ENCODE measurements at places on chromosomes 13 and 19. TPM values are rescaled to one million over a fixed set of nuclear protein-coding genes. Genes with fewer than 3 reads are reported as not detected.

ATP4B gene
- polyA plus RNA-seq: not detected

GRCh38 chr19:29093553-29093908, 119.4 kb downstream of the UQCRFS1 start:
- no peak for DNase-seq
- H3K4me1 ChIP-seq: no peaks in the 10 kb centered on the region
- no peaks in the 10 kb centered on the region for H3K36me3 ChIP-seq
- H3K27ac ChIP-seq: no peak overlapping the region
- H3K4me3 ChIP-seq: no peak overlapping the region
- no peaks in the 10 kb centered on the region for H3K27me3 ChIP-seq

FCER2 gene
- 1.2 TPM for polyA plus RNA-seq

GRCh38 chr19:11261431-11261970, 823 bp downstream of the DOCK6 start:
- H3K4me1 ChIP-seq: no peaks in the 10 kb centered on the region
- peak overlapping the region; percentile 89 for H3K4me3 ChIP-seq
- peak overlapping the region; percentile 77 for H3K27ac ChIP-seq
- no peaks in the 10 kb centered on the region for H3K36me3 ChIP-seq

- peak overlapping the region; percentile 99 for H3K27ac ChIP-seq
- no peaks in the 10 kb centered on the region for H3K27me3 ChIP-seq
- peak; percentile 67 for DNase-seq
- no peaks in the 10 kb centered on the region for H3K4me1 ChIP-seq
- peak overlapping the region; percentile 97 for H3K4me3 ChIP-seq
These were observed 790 bp downstream of the TPM4 start for GRCh38 chr19:16076958-16077611.

SLC10A2 gene
- not detected for polyA plus RNA-seq

DNA sequence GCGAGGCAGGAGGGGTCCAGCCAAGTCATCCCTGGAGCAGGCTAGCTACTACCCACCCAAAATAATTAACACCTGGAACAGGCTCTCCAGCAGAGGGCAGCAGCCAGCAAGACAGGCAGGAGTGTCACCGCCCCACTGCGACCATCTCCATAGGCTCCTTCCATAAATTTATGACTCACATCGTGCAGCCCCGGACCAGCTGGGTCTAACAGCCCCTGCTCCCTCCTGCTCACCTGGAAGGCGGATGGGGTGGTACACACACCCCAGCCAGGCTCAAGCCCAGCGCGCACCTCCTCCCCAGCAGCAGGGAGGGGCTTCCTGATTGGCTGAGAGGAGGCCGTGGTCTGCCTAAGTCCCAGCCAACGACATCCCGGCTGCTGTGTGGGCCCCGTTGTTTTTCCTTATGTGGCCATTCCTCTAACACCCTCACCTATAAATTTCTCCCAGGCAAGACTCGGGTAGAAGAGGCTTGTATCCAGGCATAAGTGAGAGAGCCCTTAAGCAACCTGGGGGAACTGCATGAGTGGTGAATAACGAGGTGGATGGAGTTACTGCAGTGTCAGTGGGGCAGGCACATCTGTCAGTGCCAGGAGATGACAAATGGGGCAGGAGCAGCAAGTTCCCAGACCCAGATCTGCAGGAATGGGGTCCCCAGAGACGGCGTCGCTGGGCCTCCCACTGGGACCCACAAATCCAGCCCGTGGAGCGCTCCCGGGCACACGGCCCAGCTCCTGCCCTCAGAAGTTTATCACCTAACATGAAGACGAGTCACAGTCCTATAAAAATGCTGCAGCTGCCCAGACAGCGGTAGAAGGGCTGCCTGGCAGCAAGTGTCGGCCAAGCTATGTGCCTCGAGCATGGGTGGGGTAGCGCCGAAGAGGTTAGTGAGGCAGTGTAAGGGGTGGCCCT, 43.1 kb downstream of the CEBPG start:
- H3K27ac ChIP-seq: no peak overlapping the region
- peaks cover 3% of the 10 kb centered on the region for H3K36me3 ChIP-seq

GRCh38 chr13:30829145-30829832, 76.8 kb upstream of the MEDAG start:
- no peak for DNase-seq
- no peaks in the 10 kb centered on the region for H3K27me3 ChIP-seq
- no peak overlapping the region for H3K4me3 ChIP-seq
- H3K27ac ChIP-seq: no peak overlapping the region
- H3K4me1 ChIP-seq: peaks cover 13% of the 10 kb centered on the region
- H3K36me3 ChIP-seq: no peaks in the 10 kb centered on the region

PLEKHA4 gene
- 19.3 TPM for polyA plus RNA-seq

GRCh38 chr13:100347968-100348367, 240.6 kb downstream of the GGACT start:
- peaks cover 8% of the 10 kb centered on the region for H3K36me3 ChIP-seq
- no peaks in the 10 kb centered on the region for H3K27me3 ChIP-seq
- no peak overlapping the region for H3K27ac ChIP-seq
- peaks cover 16% of the 10 kb centered on the region for H3K4me1 ChIP-seq

CAPS gene
- polyA plus RNA-seq: 90.2 TPM

DNA sequence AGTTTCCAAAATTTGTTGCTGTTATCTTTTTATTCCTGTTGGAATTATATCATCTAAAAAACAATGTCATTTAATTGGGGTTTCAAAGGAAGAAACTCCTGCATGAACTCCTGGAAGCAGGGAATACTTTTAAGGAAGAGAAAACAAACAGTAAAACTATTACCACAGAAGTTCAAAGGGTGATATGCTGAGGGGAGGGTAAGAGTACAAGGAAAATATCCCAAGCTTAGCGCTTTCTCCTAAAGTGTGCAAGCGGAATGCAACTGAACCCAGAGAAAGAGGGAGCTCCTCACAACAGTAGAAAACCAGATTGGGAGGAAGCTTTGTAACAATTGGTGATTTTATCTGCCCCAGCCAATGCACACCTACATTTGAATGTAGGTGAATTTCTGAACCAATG, 175.1 kb downstream of the NUFIP1 start:
- H3K4me1 ChIP-seq: peaks cover 10% of the 10 kb centered on the region
- H3K4me3 ChIP-seq: no peak overlapping the region
- H3K36me3 ChIP-seq: no peaks in the 10 kb centered on the region
- no peak for DNase-seq
- no peak overlapping the region for H3K27ac ChIP-seq
- no peaks in the 10 kb centered on the region for H3K27me3 ChIP-seq

GRCh38 chr13:27782151-27782550, 10.1 kb upstream of the GSX1 start:
- H3K4me1 ChIP-seq: no peaks in the 10 kb centered on the region
- DNase-seq: no peak

ZNF155 gene
- polyA plus RNA-seq: 4.4 TPM

DNA sequence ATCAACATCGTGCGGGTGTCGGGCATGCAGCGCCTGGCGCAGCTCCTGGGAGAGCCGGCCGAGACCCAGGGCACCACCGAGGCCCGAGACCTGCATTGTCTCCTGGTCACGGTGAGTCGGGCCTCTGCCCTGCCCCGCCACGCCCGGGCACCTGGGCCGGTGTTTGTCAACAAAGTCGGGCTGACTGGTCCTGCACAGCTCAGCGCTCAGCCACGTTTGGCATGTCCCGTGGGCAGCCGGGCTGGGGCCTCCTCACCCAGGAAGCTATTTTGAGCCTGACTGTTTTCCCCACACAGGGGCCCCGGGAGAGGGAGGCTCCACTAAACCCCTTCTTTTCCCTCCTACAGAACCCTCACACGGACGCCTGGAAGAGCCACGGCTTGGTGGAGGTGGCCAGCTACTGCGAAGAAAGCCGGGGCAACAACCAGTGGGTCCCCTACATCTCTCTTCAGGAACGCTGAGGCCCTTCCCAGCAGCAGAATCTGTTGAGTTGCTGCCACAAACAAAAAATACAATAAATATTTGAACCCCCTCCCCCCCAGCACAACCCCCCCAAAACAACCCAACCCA, 1.3 kb downstream of the GADD45B start:
- H3K27me3 ChIP-seq: no peaks in the 10 kb centered on the region
- H3K36me3 ChIP-seq: no peaks in the 10 kb centered on the region
- peaks cover 4% of the 10 kb centered on the region for H3K4me1 ChIP-seq

DNA sequence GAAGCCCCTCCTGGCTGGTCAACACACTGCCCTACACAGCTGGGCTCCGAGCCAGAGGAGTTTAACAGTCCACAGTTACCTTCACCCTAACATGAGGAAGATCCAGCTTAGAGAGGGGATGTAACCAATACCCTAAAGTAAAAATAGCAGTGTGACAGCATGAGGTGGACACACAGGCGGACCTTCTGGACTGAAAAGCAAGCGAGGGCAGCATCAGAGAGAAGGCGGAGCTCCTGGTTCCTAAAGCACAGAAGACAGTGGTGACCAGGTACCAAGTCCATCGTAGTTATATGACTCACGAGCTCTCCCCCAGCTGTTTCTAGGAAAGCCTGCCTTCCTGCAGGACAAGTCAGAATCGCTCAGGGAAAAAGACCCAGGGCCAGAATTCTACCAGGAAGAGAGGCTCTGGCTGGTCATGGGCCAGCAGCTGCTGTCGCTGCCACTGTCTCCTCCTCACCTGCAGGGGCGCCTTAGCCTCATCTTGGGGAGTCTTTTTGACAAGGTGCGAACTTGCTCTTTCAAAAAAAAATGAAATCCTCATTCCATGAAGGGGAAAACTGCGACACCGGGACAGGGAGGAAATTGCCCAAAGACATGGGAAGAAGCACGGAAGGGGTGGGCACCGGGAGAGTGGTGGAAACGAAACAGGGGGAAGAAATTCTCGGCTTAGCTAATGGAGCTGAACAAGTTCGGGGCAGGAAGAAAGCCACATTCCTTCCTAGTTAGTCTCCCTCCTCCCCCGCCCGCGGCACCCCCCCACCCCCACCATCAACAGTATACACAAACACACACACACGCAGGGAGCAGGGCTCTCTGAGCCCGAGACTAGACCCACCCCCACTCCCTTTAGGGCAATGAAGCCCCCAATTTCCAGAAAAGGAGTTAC, 1.7 kb downstream of the ELL start:
- H3K27ac ChIP-seq: peak overlapping the region; percentile 97
- no peaks in the 10 kb centered on the region for H3K36me3 ChIP-seq
- DNase-seq: peak; percentile 73
- peaks cover 10% of the 10 kb centered on the region for H3K4me1 ChIP-seq

GRCh38 chr19:44401139-44402115, at the start of gene ZNF285:
Gene ZNF285 (minus strand): TSS chr19:44401608. CDS start chr19:44397213, 4,395 bp downstream.
- H3K36me3 ChIP-seq: no peaks in the 10 kb centered on the region
- H3K4me3 ChIP-seq: peak within 1 kb of the TSS; percentile 53
- H3K27ac ChIP-seq: peak within 1 kb of the TSS; percentile 43
- DNase-seq: peak; percentile 99
- no peaks in the 10 kb centered on the region for H3K4me1 ChIP-seq

SRRM5 gene
- 0.22 TPM for polyA plus RNA-seq

DCT gene
- 0.12 TPM for polyA plus RNA-seq

DNA sequence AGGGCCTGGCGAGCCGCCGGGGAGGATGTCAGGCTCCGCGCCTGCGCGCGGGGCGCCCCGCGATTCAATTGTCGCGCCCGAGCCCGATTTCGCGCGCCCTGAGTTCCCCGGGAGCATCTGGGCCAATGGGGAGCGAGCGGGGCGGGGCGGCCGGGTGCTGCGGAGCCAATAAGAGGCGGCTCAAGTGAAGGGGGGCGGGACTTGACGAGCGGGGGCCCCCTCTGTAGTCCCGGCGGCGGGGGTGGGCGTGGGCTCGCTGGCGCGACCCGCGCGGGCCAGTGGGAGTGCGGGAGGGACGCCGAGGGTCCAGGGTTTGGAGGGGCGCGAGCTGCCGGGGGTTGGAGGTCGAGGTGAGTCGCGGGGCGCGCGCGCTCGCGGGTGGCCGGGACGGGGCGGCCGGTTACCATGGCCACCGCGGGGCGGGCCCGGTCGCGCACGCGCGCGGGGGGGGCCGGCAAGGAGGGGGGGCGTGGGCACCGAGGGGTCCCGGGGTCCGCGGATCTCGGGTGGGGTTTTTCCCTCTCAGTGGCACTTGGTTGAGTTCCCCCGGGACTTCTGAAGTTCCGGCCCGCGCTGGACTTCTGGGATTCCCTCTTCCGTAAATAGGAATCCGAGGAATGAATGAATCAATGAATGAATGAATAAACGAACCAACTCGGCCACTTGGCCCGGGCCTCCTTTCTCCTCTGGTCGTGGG, 744 bp downstream of the UHRF1 start:
- DNase-seq: peak; percentile 94
- H3K36me3 ChIP-seq: no peaks in the 10 kb centered on the region
- no peak overlapping the region for H3K27ac ChIP-seq
- H3K4me1 ChIP-seq: peaks cover 20% of the 10 kb centered on the region

DNA sequence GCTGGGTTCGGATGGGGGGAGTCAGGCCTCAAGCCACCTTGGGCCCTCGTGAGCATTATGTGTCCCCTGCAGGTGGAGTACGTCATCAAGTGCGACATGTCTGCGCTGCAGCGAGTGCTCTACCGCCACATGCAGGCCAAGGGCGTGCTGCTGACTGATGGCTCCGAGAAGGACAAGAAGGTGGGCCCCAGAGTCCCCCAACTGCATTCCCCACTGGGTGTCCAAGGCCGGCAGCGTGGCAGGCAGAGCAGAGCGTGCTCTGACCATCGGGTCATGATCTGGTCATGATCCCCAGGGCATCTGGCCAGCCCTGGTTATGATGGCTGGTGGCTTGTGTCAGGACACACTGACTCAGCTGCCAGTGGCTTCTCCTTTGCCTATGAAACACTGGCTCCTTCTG, 63.4 kb downstream of the SMARCA4 start:
- no peak overlapping the region for H3K27ac ChIP-seq
- no peaks in the 10 kb centered on the region for H3K27me3 ChIP-seq
- no peak for DNase-seq

- H3K4me3 ChIP-seq: no peak overlapping the region
- no peaks in the 10 kb centered on the region for H3K27me3 ChIP-seq
- H3K27ac ChIP-seq: no peak overlapping the region
- DNase-seq: no peak
- no peaks in the 10 kb centered on the region for H3K4me1 ChIP-seq
These were observed 141.7 kb downstream of the EFNB2 start for GRCh38 chr13:106393776-106394175.

- no peak overlapping the region for H3K27ac ChIP-seq
- H3K4me3 ChIP-seq: no peak overlapping the region
- peaks cover 19% of the 10 kb centered on the region for H3K27me3 ChIP-seq
These were observed 52.8 kb downstream of the SPTBN4 start for GRCh38 chr19:40519352-40520322.

- no peaks in the 10 kb centered on the region for H3K27me3 ChIP-seq
- no peak overlapping the region for H3K4me3 ChIP-seq
- H3K36me3 ChIP-seq: no peaks in the 10 kb centered on the region
- DNase-seq: no peak
These were observed 50.0 kb downstream of the MZT1 start for GRCh38 chr13:72677431-72677830.

SIN3B gene
- polyA plus RNA-seq: 48.1 TPM

GRCh38 chr13:20633802-20634201, 66.8 kb downstream of the IFT88 start:
- DNase-seq: no peak
- H3K27ac ChIP-seq: no peak overlapping the region
- peaks cover 4% of the 10 kb centered on the region for H3K36me3 ChIP-seq

GRCh38 chr13:97567510-97568243, 133.7 kb downstream of the RAP2A start:
- peak; percentile 28 for DNase-seq
- H3K4me1 ChIP-seq: no peaks in the 10 kb centered on the region
- H3K27me3 ChIP-seq: no peaks in the 10 kb centered on the region
- H3K27ac ChIP-seq: no peak overlapping the region
- H3K36me3 ChIP-seq: no peaks in the 10 kb centered on the region
